Heart left ventricle (tissue), 16 donors: ENCODE measurements at places on chromosomes 5 and 9. TPM values are rescaled to one million over a fixed set of nuclear protein-coding genes. Genes with fewer than 3 reads are reported as not detected.

FOXD4L3 gene
- not detected for total RNA-seq

IGFBPL1 gene
- not detected for total RNA-seq

HAUS6 gene
- total RNA-seq: 4.6 TPM

MARCOL gene
- total RNA-seq: not detected

HRH2 gene
- total RNA-seq: 45.7 TPM

GNA14 gene
- total RNA-seq: 1.4 TPM

DNA sequence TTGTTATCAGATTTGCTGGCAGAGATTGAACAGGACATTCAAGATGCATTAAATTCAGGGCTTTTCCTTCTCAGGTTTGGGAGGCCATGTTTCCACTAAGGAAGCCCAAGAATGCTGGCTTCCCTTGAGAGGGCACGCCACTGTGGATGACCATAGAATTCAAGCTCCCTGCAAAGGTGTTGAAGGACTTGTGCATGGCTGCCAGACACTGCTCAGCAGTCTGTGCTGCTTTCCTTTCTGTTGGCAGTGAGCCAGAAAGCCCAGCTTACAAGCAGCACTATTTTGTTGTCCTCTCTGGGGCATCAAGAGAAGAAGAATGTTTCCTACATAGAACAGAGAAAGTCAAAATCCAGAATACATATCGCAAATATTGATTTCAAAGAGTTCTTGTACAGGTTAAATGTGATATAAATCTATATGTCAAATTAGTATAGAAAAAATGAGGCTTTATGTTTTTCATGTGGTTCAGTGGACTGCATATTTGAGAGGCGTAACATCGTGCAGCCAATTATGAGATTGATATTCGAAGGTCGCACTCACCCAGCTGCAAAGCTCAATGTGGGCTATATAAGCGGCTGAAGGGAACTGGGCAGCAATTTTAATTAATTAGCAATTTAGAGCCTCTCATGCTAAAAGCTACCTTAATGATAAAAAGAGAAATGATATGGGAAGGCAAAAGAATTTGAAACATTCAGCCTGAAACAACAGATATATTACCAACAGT is 103.1 kb upstream of the ISL1 start:
- DNase-seq: no peak

- DNase-seq: peak; percentile 94
Measured at GRCh38 chr5:36876299-36876964, at the start of gene NIPBL. Gene NIPBL, plus strand, starts transcription at chr5:36876769. Its CDS starts 76,928 bp downstream, at chr5:36953697.

- DNase-seq: no peak
Measured at GRCh38 chr5:68378204-68378820, 162.8 kb downstream of the PIK3R1 start.

DNA sequence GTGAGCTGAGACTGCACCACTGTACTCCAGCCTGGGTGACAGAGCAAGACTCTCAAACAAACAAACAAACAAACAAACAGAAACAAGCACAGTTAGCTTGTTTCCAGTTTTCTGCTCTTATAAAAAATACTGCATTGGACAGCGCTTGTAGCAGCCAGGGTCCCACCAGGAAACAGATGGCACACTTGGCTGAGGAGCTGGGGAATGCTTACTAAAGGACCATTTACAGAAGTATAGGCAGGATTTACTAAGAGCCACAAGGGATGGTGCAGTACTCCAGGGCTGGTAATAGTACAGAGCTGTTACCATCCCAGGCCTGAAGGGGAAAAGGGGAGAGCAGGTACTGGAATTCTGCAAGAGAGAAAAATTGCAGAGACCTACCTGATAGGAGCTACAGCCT is 5.2 kb upstream of the ANKS6 start:
- no peak for DNase-seq

DNA sequence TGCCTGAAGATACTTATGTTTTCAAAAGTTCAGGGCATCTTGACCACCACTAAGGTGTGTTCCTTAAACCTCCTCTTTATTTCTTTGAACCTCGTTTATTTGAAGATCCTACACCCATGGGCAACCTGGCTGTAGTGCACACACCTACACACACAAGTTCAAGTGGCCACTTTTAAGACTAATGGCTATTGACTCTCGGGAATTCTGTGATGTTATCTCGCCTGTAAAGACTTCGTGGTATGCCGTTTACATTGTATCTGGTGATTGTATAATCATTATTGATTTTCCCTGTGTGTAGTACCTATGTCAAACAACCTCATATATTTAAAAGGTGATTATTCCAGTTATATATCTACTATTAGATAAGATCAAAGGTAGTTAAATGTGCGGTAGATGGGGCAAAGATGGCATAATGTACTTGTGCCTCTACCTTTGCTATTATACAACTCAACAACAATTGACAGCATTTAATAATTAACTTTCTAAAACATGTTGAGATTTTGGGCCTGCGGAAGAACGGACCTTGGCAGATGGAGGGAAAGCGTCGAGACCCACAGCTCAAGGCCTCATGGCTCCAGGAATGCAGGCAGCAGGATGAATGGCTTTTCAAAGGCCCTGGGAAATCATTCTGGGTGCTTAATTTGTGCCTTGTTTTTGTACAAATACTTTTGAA is 51.4 kb upstream of the IRX2 start:
- DNase-seq: no peak

GRCh38 chr9:74875656-74876055 is 12.1 kb downstream of the TRPM6 start:
- no peak for DNase-seq

DNA sequence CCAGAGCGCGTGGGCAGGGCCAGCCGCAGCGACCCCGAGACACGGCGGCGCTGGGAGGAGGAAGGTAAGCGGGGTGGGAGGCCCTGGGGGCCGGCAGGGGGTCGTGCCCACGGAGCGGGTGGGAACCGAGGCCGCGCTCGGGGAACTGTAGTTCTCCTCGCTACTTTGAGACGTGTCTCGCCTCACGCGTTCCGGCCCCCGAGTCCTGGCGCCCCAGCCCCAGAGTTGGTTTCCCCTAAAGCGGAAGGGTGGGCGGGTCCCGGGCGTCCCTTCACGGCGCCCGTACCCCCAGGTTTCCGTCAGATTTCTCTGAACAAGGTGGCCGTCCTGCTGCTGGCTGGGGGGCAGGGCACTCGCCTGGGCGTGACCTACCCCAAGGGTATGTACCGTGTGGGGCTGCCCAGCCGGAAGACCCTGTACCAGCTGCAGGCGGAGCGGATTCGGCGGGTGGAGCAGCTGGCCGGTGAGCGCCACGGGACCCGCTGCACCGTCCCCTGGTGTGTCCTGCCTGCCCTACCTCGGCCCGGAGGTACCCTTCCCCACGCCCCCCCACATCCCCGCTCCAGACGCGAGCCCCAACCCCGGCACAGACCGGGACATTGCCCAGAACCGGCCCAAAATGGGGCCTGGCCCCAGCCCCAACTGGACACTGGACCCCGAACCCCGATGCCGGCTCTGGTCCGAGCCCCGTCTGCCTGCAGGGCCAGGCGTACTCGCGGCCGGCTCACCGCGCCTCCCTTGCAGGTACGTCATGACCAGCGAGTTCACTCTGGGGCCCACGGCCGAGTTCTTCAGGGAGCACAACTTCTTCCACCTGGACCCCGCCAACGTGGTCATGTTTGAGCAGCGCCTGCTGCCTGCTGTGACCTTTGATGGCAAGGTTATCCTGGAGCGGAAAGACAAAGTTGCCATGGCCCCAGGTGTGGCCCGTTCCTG is 709 bp downstream of the UAP1L1 start:
- DNase-seq: peak; percentile 77

- DNase-seq: no peak
Measured at GRCh38 chr9:36560771-36561170, 11.9 kb upstream of the MELK start.

DNA sequence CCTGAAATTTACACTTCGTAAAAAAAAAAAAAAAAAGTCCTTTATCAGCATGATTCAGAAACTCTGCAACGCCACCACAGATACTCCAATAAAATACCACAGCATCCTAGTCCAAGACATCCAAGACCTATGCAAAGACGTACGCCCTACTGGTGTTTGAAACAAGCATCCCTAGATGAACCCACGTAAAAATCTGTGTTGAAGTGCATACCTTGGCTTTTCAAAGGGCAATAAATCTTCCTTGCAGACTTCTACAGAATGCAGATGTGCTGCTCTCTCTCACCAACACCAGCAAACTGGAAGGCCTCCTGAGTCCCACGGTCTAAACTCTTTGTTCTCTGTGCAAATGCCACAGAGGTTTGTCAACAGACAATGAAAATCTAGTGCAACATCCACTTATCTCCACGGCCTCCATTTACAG is 38.8 kb downstream of the MYO10 start:
- DNase-seq: no peak

DNA sequence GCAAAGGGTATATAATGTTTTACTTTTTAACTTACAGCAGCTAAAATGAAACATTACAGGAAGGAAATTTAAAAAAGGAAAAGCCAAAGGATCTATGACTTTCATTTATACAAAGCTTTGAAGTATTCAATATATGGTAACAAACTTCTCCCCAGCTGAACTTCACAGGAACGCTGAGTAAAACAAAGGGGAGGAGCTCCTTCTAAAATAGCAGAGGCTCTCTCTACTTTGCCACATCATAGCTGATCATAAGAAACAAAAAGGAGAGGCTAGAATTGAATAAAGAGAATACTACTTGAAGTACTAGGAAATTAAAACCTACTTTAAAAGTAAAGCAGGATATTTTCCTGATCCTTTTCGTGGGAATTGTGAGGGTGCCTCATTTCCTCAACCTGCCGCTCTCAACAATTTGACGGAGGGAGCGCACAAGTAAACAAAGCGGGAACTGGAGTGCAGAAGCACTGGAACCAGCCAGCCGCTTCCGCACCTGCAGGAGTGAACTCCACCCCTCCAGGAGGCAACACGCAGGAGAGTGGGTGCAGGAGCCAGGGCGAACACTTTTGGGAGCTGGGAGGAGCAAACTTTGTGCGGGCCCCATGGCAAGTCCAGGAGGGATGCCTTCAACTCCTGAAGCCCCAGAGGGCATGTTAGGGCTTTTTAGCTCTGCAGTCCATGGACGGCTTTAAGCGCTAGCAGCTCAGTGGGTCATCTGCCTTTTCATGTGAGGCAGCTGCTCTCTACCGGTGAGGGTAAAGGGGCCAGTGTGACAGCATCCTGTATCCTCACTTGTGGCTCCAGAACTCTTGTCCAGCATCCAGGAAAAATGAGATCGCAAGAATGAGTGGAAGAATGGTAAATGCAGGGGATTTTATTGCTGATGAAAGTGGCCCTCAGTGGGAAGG is 757.4 kb downstream of the PTPRD start:
- no peak for DNase-seq

- no peak for DNase-seq
Measured at GRCh38 chr9:34254966-34255825, 73.9 kb downstream of the KIF24 start.

GRCh38 chr5:173831196-173831914 is 56.8 kb upstream of the CPEB4 start:
- DNase-seq: no peak

GRCh38 chr5:65198456-65199120 is 283.1 kb downstream of the ADAMTS6 start:
- no peak for DNase-seq

GRCh38 chr5:96344678-96345577 is 88.1 kb downstream of the PCSK1 start:
- DNase-seq: no peak

DNA sequence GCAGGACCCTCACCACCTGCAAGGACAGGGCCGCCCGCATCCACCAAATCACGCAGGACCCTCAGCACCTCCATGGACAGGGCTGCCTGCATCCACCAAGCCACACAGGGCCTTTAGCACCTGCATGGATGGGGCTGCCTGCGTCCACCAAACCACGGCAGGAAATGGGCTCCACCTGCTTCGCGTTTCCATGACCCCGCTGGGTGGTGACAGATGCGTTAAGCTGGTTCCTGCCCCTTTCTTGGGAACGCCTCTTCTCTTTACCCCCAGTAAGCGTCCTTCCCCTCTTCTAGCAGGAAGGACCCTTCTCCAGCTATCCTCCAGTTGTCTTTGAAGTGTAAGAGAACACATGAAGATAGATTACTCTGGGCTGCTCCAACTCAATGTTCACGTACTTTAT is 13.5 kb downstream of the FBP1 start:
- no peak for DNase-seq

DNA sequence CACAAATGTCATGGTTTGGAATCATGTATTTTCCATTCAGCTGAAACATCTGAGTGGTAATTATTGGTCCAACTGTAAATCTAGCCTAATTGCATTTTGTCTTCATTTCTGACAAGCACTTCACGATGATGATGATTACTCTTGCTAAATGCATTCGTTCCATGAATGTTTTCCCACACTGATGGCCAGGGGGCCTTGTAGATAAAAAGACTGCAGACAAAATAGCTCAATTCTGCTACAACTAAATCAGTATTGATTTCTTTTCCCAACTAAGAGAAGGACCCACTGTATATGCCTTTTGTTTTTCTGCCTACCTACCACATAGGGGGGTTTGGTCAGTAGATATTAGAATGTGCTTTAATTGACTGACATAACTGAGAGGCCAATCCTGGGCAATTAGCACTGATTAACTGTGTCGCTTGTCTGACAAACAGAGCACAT is 1351.3 kb upstream of the NUDT12 start:
- no peak for DNase-seq

- DNase-seq: no peak
Measured at GRCh38 chr5:165497707-165498106, 1992.3 kb downstream of the MAT2B start.
